ENCODE measurements at places on chromosomes 5 and 9. TPM values are rescaled to one million over a fixed set of nuclear protein-coding genes. Genes with fewer than 3 reads are reported as not detected.

GRCh38 chr9:108021096-108021710 is 531.6 kb upstream of the KLF4 start:
- no peak for DNase-seq

C9orf50 gene
- total RNA-seq: 0.62 TPM

GRCh38 chr5:19140276-19140675 is 847.7 kb downstream of the CDH18 start:
- no peak for DNase-seq

GRCh38 chr5:143244990-143245389 is 158.5 kb downstream of the NR3C1 start:
- DNase-seq: no peak

GRCh38 chr5:90519081-90519480 is 10.3 kb downstream of the LYSMD3 start:
- no peak for DNase-seq
